NCI-H1930 (cell line): ENCODE measurements at places on chromosomes 7 and 10.
A peak's percentile ranks its signal among the peaks of the same experiment; 100 is the strongest.

- DNase-seq, result no peak
Observed at GRCh38 chr10:132493246-132493755, 44.3 kb upstream of the INPP5A start.

DNA sequence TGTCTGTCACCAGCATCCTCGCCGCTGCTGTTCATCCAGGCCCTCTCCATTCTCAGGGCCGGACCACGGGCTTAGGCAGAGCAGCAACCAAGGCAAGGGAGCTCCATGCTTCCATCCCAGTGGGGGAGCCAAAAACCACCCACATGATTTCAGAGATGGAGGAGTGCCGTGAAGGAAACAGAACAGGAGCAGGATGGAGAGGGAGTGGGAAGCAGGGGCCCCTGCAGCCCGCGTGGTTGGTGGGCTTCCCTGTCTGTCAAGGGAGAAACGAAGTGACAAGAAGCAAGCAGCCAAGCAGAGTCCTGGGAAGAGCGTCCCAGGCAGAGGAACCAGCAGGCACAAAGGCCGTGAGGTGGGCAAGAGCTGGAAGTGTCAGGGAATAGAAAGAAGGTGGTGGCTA, 95.7 kb downstream of the SLIT1 start:
- no peak for DNase-seq

DNA sequence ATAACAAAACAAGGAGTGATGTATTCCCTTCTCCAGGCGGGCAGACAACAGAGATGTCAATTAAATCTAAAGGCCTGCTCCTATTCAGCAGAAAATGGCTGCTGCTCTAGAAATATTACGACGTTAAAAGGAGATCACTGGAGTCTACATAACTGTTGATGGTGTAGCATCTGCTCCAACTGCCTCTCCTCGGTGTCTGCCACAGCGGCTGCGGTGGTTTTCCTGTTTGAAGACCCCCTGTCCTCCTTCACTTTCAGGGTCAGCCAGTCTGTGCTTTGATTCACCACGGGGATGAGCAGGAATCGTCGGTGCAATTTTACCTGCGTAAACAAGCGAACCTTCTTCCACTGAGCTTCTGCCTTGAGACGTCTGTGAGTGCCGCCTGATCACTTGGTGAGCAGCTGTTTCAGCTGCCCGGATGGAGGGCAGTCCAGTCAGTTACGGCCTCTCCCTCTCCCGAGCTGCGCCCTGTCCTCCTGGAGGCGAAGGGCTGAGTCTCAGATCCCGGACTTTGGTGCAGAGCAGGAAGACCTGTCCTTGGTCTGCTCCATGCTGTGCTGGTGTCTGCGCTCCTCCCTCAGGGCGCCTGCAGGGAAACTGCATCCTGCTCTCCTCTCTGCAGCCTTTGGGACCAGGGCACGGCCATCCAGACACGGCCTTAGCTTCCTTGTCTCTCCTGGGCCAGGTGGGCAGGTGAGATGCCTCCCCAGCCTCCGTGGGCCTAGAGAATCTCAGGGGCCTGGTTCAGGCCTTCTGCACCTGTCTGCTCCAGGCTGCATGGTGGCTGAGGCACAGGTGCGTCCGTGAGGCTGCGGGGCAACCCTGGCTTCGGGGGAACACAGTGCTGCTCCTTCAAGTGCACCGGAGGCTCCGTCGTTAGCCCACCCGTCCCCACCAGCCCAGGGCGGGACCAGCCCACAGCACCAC, 326.6 kb downstream of the ADARB2 start:
- DNase-seq, result no peak

DNA sequence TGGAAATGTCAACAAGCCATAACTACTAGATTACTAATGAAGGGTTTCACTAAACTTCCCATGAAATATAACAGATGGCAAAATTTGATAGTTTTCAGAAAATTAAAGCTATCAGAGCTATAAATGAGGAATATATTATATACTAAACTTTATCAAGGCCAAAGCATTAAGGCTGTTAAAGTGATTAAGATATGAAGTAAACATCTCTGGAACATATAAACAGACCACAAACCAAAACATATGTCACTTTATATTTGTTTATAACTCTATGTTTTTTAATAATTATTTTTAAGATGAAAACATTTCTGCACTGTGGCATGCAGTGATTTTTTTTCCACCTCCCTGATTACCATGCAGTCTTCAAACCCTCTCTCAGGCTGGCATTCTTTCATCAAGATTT, 120.2 kb downstream of the REEP3 start:
- DNase-seq, result no peak

DNA sequence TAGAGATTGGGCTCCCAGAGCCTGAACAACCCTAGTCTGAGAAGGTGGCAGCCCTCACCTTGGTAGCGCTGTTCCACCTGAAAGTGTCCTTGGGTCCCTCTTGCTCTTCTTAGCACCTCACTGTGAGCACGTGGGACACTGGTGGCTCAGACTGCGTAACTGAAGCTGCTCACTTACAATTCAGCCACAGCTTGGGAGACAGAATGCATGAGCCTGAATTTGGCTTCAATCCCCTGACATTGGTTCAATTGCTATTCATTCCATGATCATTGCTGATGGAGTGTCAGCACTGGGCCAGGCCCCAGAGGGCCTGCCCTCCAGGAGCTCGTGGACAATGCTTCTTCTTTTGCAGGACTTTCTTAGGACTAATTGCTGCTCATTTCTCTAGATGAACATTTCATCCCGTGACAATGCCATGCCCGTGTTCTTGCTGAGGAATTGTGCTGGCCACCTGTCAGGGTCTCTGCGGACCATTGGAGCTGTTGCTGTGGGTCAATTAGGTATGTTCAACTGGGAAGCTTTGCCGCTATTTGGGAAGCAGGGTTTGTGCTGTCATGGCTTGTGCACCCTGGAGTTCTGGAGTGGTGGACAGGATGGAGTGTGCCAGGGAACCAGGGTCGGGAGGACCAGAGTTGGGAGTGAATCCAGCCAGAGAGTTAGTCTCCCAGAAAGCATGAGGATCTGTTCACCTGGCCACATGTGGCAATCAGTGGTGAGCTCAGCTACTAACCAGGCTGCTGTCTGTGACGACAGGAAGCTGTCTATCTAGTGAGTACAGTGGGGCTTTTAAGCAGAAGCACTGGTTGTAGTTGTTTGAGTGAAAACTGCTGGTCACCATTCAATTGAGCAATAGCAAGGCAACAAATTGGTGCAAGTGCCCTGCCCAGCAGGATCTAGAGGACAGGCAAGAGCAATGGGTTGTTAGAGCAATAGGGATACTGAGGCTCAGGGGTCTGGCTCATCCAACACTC, 105.1 kb downstream of the WDFY4 start:
- no peak for DNase-seq

DNA sequence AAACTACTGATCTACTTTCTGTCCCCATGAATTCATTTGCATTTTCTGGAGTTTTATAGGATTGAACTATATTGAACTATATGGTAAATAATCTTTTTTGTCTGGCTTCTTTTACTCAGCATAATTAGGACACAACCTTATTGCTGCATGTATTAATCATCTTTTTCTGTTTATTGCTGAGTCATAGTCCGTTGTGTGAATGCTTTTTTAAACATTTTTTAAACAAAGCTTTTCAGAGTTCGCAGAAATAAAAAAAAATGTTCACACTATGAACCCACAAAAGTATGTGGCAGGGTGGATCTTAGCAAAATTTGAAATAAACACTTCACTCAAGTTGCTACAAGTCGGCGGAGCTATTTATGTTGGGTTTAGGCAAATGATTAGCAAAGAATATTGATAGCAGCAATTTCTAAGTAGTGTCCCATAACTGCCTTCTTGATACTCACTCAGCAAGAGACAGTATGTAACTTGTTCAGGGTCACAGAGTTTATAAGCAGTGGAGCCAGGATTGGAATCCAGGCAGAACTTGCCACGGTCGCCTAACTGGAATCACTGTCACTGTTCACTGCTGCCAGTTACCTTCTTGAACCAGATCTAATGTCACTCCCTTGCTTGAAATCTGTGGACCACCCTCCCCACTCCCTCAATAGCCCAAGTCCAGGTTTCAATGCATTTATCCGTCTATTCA, 5.6 kb downstream of the CH25H start:
- DNase-seq, result no peak

DNA sequence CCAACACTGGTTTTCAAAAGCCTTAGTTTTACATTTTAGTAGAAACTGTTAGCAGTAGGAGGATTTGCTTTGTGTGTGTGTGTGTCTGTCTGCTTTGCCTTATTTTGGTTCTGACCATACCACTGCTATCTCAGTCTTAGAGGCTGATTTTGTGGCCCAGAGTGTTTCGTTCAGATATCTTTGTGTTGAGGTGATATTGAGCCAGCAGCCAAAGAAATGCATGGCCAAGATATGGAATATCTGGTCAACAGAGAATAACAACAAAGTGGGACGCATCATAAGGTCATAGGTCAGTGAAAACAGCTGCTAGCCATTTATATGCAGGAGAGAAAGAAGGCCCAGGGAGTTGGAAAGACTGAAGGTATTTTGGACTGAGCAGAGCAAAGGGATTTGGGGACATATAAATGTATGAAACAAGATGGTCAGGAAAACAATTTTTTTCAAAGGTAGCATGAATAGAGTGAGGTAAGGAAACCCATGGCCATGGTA, 47.7 kb downstream of the KIAA1217 start:
- DNase-seq, result no peak

- no peak for DNase-seq
Observed at GRCh38 chr7:18796216-18796615, 300.7 kb downstream of the HDAC9 start.

DNA sequence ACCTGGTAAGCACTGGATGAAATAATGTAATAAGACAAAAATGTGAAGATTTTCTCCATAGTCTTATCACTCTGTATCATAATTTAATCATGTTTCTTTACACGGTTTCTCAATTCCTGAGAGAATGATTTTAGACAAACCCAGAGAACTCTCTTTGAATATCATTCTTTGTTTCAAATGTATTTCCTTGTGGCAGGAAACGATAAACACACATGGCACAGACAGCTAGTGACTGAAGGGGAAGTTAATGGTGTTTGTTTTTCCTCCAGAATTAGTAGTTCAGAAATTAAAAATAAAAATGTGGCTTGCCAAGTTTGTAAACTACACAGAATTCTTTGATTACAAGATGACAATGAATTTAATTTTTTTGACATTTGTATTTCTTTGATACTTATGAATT, 163.7 kb upstream of the PRPS1L1 start:
- DNase-seq, result no peak

- no peak for DNase-seq
Observed at GRCh38 chr7:116478834-116479233, 20.7 kb upstream of the CAV2 start.

- no peak for DNase-seq
Observed at GRCh38 chr10:56912043-56912442, 551.0 kb upstream of the ZWINT start.

DNA sequence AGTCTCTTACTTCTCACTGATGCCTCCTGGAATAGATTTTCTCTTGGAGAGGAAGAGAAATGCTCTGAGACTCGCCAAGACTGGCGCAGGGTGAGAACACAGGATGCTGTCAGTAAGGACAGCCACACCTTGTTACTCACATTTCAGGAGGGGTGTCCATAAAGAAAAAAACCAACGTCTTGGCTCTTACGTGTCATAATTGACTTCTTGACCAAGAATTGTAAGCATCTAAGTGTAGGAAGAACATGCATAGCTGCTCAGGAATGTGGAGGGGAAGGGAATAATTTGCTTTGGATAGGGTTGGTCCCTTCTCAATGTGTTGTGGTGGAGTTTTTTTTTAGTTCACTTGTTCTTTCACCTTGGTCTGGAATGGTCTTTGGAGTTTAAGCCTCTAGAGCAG, 43.8 kb upstream of the ZNF438 start:
- no peak for DNase-seq

DNA sequence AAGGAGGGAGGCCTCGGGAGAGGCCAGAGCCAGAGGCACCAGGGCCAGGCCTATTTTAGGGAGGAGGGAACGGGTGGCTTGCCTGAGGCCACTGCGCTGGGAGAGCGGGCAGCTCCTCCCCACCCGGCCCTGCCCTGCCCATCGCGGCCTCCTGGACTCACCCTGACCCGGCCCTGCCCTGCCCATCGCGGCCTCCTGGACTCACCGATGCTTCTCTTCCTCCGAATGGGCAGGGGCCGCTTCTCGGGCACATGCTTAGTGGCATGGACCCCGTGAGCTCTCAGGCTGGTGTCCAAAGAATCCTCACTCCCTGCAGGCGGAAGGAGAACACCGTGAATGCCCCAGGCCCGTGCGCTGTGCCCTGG, 7.5 kb downstream of the PDGFA start:
- DNase-seq, result no peak

- no peak for DNase-seq
Observed at GRCh38 chr10:3781468-3782145, 3.4 kb downstream of the KLF6 start.

GRCh38 chr7:105304040-105304895, 84.5 kb downstream of the SRPK2 start:
- DNase-seq, result peak; percentile 77

DNA sequence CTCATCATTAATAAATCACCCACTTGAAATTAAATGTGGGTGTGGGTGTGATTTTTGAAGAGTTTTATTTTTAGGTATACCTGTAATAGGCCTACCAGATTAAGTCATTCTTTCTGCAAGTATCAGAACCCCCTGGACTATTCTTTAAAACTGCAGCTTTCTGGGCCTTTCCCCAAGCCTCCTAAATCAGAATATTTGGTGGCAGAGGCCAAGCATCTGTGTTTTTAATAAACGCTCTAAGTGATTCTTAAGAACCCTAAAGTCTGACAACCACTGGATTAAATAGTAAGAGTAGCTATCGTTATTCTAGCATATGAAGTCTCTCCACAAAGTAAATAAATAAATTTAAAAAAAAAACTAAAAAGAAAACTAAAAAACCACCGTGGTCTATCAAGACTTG, 703.0 kb upstream of the NRP1 start:
- DNase-seq, result no peak

DNA sequence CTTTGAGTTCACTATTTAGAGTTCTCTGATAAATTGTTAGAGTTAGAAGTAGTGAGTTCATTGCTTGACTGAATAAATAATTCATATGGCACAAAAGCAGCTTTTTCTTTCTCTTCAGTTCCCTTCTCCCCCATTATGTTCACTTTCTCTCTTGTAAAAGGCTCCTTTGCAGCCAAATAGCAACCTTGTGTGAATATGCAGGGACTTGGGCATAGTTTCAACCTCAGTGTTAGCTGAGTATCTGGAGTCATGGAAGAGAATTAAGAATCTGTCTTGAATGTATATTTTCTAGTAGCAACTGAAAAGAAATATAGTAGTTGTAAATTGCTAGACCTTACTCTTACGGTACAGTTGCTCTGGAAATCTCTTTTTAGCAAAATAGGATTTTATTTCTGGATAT, 31.9 kb downstream of the ZEB1 start:
- no peak for DNase-seq

DNA sequence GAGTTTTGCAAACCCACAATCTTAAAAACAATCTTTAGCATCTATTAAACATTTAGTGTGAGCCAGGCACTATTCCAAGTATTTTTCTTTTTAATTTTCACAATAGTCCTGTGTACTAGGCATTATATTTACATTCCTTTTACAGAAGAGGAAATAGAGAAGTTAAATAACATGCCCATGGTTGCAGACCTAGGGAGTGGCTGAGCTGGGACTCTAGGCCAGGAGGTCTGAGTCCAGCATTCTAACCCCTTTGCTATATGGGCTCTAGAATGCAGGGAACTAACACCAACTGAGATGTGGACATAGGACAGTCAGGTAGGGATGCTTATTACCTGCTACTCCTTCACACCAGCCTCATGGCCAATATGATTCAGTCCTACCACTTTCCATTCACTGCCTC, 243.8 kb downstream of the XPNPEP1 start:
- no peak for DNase-seq

GRCh38 chr10:15336211-15336610, 34.9 kb downstream of the FAM171A1 start:
- no peak for DNase-seq
